Stimulated activated CD4-positive, alpha-beta T cell treated with anti-CD3 and anti-CD28 coated beads, Interleukin-4, amount 100 ng/mL, for 24 hours (primary cell): ENCODE measurements at places on chromosomes 4 and X.

- DNase-seq: no peak
Measured at GRCh38 chr4:172207258-172207657, 394.1 kb downstream of the GALNTL6 start.

GRCh38 chr4:119025916-119026661, 109.5 kb upstream of the MYOZ2 start:
- no peak for DNase-seq

GRCh38 chr4:159209249-159209648, 106.4 kb downstream of the RAPGEF2 start:
- DNase-seq: no peak

DNA sequence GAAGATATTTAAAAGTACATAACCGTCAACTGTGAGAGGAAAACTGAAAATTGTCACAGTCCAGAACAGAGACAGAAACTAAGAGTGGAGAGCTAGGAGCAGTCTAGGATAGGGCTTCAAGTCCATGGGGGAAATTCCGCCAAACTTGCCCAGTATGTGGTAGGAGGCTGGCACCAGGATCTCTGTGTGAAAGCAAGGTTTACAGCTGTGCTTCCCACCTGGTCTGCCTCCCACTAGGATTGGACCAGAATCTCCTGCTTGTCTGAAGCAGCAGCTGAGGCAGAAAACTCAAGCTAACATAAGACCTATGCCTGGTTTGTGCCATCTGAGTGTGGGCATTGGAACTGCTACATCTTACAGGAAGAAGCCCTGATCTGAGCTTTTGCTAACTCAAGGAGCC, 18.6 kb upstream of the FHL1 start:
- no peak for DNase-seq

GRCh38 chrX:84186603-84187532, 1.1 kb downstream of the RPS6KA6 start:
- DNase-seq: no peak

GRCh38 chr4:155033604-155034003, 174.8 kb upstream of the NPY2R start:
- no peak for DNase-seq

GRCh38 chrX:74232859-74233258, 71.1 kb upstream of the ZCCHC13 start:
- no peak for DNase-seq

- no peak for DNase-seq
Measured at GRCh38 chr4:6509587-6509986, 37.2 kb upstream of the PPP2R2C start.

- no peak for DNase-seq
Measured at GRCh38 chr4:4269856-4270255, 20.1 kb downstream of the LYAR start.

DNA sequence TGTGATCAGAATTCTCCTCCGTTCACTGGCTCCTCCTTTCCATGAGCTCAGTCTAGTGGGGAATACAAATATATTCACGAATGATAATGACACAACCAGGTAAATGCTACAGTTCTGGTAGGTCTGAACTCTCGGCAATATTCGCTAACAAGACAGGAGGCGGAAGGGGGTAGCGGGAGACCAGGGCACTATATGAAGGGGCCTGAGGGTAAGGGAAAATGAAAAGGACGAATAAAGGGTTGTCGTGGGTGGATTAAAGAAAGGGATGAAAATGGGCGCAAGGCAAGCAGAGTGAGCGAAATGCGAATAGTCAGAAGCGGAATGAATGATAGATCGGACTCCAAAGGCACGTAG, 743 bp downstream of the NKAP start:
- no peak for DNase-seq

DNA sequence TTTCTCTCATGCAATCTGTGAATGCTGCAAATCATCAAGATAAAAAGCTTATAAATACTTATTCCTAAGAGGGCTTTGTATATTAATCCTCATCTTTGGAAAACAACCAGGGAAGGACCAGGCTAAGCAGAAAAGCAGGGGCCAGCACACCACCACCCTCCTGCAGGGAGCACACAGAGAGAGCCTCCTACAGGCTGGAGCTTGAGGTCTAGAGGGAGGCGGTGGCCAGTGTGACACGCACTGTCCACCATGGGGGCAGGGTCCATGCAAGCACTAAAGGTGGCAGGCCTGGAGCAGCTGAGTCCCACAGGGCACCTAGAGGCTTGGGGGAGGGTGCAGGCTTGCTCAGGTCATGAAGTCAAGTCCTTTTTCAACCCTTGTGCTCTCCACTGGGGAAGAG, 236.9 kb downstream of the TACR3 start:
- DNase-seq: no peak

DNA sequence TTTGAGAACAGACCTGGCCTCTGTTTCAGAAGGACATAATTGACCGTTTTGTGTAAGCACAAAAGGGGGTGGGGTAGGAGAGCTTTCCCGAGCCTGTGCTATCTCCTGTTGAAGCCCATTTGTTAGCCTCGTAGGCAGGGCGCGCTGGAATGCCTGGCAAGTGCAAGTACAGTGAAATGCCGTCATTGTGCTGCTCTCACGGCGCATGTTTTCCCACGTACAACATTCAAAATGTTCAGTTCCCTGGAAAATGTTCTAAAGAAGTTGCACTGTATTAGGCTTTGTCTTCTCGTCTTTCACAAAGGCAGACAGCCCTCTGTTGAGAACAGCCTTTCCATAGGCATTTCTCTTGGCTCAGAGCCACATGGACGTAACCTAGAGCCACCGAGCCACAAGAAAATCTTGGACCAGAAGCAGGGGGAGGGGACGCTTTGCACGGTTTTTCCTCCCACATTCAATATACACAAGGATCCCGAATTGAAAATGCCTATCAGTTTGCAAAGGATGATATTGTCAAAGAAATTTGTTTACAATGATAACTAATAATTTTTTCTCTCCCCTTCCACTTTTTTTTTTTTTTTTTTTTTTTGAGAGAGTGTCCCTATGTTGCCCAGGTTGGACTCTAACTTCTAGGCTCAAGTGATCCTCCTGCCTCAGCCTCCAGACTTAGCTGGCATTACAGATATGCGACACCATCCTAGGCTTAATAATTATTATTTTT, 54.6 kb upstream of the RAPGEF2 start:
- DNase-seq: no peak

- DNase-seq: no peak
Measured at GRCh38 chrX:153967536-153968224, 3.9 kb downstream of the HCFC1 start.

GRCh38 chr4:4960574-4960973, 58.7 kb downstream of the CYTL1 start:
- DNase-seq: no peak

DNA sequence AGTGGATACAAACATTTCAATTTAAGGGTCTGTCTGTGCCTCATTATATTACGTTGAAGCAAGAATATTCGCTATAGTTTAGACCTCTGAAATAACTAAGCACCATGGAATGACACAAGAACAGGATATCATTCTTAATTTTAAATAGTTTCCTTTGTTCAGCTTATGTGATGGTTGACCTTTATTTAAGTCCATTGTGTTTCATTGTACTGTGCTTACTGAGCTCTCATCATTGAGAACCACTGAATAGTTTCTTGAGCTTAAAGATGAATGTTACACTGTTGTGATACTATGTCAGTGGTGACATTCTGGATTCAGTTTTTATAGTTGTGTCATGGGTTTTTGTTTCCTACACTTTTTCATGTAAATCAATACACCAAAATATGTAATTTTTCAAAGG, 239.3 kb downstream of the RPA4 start:
- no peak for DNase-seq

GRCh38 chr4:77175201-77175611, 18.2 kb downstream of the CCNG2 start:
- no peak for DNase-seq

- no peak for DNase-seq
Measured at GRCh38 chr4:7366954-7367353, 67.8 kb downstream of the PSAPL1 start.

DNA sequence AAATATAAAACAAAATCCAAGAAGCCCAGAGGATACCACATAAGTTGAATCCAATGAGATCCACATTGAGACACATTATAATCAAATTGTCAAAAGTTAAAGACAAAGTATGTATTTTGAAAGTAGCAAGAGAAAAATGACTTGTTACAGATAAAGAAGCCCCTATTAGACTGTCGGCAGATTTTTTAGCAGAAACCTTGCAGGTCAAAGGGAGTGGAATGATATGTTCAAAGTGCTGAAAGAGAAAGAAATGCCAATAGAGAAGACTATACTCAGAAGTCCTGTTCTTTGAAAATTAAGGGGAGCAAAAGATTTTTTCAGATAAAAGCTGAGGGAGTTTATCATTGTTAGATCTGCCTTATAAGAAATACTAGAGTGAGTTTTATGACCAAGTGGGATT, 148.9 kb upstream of the EPHA5 start:
- DNase-seq: no peak

DNA sequence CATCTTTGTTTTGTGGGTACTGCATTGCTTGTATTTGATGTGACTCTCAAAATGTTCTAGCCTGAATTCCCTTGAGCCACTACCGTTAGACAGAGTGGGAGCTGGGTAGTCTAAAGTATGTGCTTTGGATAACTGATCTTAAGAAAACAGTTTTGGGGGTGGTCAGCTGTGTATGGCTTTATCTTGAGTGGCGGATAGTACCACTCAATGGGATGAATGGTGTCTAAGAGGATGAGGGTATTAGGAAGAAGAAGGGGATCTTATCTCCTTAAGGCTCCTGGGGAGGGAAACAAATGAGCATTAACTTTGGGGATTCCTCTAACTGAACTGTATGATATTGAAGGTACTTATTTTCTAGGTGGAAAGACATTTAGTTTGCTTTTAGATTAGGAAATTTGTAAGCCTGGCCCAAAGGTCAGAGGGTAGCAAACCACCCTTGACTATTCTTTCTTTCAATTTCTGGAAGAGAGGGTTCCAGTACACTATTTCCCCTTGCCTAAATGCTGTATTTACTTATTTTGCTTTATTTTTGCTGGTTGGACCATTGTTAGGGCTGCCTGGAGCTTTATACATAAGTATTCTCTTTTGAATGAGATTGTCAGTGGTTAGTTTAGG, 11.3 kb downstream of the BMP2K start:
- no peak for DNase-seq

DNA sequence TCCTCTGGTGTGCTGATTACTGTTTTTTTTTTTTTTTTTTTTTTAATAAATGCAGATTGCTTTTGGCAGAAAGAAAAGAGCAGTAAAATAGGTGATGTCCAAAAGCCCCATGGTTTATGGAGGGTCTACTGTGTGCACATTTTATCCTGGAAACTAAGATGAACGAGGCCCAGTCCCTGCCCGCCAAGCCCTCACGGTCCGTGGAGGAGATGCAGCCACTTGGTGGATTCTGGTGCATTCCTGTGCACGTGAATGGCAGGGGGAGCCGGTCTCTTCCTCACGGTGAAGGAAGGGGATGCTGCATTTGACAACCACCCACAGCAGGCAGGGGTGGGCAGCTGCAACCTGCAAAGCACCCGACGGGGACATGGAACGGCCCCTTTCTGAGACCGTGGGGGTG, 100.2 kb upstream of the AFAP1 start:
- DNase-seq: no peak

DNA sequence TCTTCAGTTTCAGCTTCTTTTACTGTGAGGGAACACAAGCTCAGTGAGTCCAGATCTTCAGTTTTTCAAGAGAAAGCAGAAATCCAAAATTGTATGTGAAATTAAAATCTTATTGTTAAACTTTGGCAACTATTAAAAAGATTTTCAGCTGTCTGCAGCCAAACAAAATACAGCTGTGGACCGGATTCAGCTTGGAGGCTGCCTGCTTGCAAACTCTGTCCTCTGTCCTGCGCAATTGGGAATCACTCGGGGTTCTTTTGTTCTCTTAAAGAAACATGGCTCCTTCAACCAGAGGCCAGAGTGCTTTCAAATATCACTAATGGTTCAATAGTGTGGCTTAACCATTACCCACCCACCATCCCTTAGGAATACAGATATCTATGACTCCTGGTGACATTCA, 201.2 kb downstream of the CHIC2 start:
- no peak for DNase-seq

DNA sequence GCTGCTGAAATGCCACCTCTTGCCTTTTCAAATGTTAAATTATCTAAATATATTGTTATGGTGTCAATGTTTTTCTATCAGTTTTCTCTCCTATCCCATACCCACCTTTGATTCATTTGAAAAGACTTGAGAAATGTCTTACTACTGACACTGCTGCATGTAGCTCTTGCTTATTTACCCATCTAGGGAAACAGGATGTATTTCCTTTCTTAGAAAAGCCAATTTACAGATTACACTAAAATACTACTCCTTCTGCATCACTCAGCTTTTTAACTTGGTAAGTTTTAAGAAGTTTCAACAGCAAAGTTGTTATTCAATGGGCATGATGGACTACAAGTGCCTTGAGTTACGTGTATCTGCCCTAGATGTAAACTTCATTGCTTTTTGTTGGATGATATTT, 13.2 kb upstream of the KCNE5 start:
- DNase-seq: no peak

DNA sequence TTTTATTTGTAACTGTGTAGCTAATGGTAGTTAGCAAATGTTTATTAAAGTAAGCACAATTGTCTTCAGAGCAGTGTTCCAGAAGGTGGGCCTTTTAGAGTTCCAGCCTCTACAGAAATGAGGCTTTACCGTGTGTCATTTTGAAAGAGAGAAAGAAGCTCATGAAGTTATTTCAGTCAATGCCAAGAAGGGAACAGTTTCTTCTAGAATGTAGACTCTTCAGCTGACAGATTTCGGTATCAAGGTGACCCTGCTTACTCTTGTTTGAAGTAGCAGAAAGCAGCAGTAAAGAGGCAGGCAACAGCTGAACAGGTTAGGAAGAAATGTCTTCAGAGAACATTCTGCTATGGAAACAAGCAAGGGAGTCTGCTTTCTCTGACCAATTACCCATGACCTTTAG, 93.6 kb downstream of the TASL start:
- no peak for DNase-seq

GRCh38 chr4:186297013-186297645, 31.1 kb downstream of the F11 start:
- DNase-seq: no peak

DNA sequence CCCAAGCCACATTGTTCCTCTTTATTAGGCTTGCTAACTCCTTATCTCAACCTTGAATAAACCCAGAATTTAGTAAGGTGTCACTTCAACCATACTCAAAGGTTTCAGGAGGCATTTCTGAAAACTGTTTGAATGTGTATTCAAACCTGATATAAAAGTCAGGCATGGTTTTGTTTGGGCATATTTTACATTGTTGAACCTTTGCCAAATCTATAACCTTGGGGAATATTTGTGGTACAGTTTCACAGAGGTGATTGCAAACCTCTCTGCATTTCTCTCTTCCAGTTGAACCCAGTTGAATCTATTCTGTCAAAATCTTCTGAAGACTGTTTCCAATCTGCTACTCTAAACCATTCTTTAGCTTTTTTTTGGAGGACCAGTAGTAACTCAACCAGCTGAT, 409.0 kb downstream of the TECRL start:
- DNase-seq: no peak

- DNase-seq: no peak
Measured at GRCh38 chr4:147336252-147336651, 144.6 kb upstream of the EDNRA start.

DNA sequence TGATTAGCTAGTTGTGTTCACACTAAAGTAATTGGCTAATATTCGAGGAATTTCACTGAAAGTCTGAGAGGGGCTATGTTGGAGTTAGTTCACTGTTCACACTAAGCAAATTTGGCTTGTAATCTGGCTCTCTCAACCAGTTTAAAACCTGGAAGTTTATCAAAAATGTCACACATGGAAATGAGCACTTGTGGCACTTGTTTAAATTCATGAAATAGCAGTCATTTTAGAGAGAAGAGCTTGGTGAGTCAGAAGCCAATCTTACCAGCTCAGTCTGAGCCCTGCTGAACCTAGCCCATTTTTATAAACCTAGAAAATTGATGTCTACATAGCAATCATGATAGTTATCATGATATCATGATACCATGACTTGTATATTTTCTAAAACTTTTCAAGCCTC, 90.7 kb upstream of the JADE1 start:
- no peak for DNase-seq
